NK-92 treated with Interleukin-12 subunit alpha and Interleukin-12 subunit beta, amount 100 ng/mL, for 24 hours (cell line): ENCODE measurements at places on chromosomes 7 and 10.

- DNase-seq: no peak
Measured at GRCh38 chr10:113103131-113103840, 153.2 kb downstream of the TCF7L2 start.

GRCh38 chr10:1735562-1735961 lies 1.8 kb downstream of the ADARB2 start:
- no peak for DNase-seq

DNA sequence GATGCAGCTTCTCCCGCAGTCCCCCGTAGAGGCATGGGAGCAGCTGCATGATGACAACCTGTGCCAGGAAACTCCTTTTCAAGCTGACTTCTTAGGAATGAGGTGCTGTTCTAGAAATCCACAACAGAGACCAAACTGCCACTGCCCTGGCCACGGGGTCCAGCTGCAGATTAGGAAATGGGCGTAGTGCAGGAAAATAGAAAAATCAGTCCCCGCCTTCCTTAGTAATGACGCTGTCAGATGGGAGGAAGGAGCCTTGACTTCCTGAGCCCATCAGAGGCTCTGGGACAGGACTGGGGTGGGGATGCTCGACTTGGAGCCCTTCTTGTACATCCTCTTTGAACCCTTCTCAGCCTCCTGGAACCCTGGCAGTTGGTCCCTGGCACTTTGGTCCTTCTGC lies 227.8 kb upstream of the GRB10 start:
- DNase-seq: no peak

DNA sequence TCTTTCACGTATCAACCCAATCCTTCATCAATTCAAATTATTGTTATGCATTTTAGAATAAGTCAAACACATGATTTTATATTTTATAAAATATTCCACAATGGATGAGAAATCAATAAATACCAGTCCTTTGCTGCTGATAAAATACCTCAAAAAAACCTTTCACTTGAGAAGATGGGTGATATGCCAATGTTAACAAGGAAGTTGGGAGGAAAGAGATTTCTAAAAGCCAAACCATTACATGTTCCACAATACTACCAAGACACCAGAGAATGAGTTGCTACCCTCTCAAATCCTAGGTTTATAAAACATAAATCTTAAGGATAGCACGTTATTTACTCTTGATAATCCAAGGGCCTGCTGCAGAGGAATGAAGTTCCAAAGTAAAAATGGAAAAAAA lies 14.4 kb downstream of the RNF133 start:
- DNase-seq: no peak

- DNase-seq: no peak
Measured at GRCh38 chr7:17774716-17775288, 165.5 kb downstream of the SNX13 start.

DNA sequence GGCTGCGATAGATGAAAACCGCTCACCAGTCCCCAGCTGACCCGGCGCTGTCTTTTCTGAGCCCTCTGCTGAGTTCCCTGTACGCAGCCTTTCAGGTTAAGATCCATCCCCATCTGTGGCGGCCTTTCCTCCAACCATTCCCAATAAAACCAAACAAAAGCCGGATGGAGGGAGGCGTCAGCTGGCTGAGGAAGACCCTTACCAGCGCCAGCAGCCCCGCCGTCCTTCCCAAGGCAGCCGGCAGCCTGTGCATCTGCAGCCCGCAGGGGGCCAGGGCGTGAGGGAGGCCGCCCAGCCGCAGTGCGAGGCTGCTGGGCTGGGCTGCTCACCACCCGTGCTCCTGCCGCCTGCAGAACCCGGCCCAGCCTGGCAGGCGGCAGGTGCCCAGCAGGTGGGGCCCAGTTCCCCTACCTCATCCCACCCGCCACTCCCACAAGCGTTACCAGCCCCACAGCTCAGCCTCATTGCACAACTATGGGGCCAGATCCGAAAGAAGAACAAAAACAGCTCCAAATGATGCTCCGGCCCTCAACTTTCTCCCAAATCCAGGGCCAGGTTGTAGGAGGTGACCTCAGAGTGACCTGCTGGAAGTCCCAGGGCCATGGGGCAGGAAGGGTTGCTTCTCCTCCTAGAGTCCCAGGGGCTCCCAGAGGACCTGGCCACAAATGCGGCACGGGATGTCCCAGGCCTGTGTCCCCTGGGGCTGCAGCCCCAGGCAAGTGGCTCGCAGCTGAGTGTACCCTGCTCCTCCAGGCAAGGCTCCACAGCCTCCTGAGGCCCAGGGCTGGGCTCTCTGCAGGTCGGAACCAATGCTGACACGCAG lies 23.8 kb downstream of the PAPOLB start:
- DNase-seq: no peak

- DNase-seq: no peak
Measured at GRCh38 chr7:36207451-36208291, 54.6 kb downstream of the EEPD1 start.

DNA sequence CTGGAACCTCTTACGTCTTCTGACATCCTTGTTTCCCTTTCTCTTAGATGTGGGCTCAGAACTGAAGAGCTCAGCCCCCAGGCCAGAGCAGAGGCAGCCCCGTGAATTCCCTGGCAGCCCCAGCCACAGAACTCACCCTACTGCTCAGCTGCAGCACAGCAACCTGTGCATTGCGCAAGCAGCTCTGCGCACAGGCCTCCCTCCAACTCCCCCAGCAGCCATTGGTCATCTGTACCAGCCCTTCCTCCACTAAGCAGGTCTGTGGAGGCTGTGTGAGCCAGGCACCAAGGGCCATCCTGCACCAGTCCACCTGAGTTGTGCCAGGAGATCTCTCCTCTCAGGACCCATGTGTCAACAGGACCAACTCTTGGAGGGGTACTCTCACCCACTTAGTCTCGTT lies 54.5 kb downstream of the ZNF33B start:
- no peak for DNase-seq

GRCh38 chr7:134731616-134732015 lies 47.8 kb upstream of the CALD1 start:
- DNase-seq: no peak

GRCh38 chr7:2002561-2003450 lies 229.9 kb downstream of the MAD1L1 start:
- no peak for DNase-seq

DNA sequence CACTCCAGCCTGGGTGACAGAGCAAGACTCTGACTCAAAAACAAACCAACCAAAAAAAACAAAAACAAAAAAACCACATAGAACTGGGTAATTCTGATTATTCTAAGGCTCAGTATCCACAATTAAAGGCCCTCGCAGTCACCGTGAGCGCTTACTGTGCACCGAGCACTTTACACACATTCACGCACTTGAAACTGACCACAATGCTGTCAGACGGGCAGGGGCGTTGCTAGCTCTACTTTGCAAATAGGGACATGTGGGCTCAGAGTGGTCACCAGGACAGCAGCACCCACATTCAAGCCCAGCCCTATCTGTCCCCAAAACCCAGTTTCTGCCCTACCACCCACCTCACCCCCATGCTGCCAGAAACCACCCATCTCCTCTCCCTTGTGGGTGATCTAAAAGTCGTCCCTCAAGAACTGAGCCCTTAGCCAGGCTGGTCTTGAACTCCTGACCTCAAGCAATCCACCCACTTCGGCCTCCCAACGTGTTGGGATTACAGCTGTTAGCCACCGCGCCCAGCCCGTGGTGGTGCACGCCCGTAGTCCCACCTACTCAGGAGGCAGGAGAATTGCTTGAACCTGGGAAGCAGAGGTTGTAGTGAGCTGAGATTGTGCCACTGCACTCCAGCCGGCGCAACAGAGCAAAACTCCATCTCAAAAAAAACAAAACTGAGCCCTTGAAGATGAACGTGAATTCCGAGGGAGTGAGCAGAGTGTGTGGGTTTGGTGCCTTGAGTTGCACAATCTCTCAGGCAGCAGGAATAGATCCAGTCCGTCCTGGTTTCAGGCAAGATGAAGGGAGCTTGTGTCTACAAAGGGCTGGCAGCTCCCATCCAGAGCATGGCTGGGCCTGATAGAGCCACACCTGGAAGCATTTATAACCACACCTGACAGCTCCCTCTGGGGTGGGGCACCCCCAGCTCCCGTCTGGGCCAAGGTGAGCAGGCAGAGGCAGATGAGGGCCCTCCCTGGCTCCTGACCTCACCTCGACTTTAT lies 5.4 kb upstream of the HSPB1 start:
- no peak for DNase-seq

GRCh38 chr7:129457101-129457500 lies 22.9 kb downstream of the STRIP2 start:
- DNase-seq: no peak

DNA sequence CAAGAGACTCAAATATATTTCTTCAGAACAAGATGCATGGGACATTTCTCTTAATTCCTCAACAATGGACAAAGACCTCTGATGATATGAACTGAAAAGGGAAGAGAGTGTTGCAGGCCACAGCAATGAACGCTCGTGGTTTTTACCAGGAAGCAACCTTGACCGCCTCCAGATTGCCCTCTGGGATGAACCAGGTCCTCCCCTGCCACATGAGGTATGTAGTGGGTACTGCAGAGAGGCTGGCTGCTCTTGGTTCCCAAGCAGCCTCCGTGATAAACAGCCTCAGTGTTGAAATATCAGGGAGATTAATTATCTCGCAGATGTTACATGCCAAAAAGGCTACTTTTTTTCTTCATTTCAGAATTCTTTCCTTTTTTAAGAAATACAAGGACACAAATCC lies 338.8 kb downstream of the ELMO1 start:
- no peak for DNase-seq

- DNase-seq: no peak
Measured at GRCh38 chr10:10829576-10829975, 188.1 kb upstream of the CELF2 start.

- DNase-seq: no peak
Measured at GRCh38 chr7:23811540-23811939, 101.5 kb downstream of the STK31 start.

DNA sequence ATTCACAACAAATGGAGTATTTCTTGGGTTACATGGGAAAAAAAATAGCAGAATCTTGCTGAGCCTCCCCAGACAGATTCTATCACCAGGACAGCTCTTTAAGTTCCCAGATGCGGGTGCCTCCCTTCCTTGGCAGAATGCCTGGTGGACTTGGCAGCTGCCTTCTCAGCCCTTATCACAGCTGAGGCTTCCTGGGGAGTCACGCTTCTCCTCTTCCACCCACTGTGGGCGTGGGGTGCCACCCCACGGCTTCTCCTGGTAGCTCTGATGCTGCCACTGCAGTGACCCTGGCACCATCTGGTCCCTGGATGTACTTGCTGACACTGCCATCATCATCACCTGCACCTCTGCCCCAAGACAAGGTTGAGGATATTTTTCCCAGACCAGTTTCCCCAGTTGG lies 16.2 kb upstream of the NME8 start:
- DNase-seq: no peak

DNA sequence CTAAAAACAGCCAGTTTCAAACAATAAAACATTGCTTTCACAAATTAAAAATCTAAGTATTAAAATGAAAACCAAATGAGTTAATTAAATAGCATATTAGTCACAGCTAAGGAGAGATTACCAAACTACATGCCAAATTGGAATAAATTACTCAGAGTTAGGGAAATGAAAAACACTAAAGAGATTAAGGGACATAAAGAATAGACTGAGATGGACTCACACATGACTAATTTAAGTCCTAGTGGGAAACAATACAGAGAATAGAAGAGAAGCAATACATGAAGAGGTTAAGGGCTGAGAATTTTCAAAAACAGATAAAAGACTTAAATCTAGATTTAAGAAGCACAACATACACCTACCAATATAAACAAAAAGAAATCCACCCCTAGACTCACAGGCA lies 110.6 kb downstream of the ZFAND4 start:
- no peak for DNase-seq

DNA sequence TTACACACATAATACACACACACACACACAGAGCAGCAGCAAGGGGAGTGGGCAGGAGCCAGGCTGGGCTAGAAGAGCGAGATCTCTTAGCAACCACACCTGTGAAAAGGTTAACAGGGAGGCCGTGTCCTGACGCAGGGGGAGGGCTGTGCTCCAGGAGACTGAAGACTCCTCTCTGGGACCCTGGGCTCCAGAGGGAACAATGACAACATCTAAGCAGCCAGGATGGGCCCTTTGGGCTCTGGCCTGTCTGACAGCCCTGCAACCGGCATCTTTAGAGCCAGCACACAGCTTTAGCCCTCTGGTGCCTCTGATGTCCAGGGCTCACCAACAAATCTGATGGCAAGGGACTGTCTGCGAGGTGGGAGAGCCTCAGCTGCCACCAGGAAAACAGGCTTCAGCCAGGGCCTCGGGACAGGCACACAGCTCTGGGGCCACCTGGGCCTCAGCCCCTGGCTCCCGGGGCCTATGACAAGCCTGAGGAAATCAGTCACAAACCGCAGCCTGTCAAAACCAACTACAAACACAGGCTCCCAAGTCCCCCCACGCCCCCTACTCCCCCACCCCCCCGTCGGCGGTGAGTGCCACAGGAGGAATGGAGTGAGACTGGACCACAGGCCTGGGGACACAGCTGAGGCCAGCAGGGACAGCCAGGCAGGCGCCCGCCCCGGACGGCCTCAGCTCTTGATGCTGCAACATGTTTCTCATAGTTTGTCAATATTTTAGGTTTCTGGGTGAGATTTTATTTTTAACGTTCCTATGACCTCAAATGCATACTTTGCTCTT lies 102.8 kb downstream of the TNS3 start:
- DNase-seq: no peak

DNA sequence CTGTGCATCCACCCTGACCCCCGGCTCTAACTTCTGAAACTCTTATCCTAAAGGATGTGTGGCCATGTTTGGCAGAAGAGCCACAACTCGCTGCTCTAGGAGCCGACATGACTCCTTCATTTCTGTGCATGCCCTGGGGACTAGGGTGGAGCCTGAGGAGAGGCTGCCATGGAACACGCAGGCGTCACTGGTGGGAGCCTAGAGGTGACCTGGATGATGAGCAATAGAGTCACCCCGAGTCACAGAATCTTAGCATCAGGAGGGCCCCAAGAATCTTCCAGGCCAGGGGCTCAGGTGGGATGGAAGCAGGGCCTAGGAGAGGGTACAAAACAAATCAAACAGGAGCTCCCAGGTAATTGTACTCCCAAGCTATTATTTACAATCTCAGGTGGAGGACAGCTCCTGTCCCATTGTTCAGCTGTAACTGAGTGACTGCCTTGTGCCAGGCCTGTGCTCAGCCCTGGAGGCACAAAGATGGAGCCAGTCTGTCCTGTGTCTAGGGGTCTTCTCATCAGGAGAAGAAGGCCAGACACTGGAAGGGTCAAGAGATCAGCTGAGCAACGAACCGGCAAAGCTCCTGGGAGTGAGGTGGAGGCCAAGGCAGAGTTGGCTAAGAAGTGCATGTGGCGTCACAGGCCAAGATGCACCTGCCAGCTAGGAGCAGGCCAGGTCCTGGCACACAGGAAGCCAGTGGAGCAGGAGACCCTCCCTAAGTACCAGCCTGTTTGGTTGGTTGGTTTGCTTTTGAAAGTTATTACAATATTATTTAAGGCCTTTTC lies 5.8 kb upstream of the ZNF22 start:
- DNase-seq: no peak

GRCh38 chr7:17849504-17849903 lies 90.8 kb downstream of the SNX13 start:
- DNase-seq: no peak

GRCh38 chr10:21675157-21675796 lies 141.2 kb downstream of the MLLT10 start:
- no peak for DNase-seq

- DNase-seq: no peak
Measured at GRCh38 chr10:8410506-8410905, 356.0 kb downstream of the GATA3 start.
